Heart right ventricle (tissue), 16 donors: ENCODE measurements at places on chromosomes 11 and 22. TPM values are rescaled to one million over a fixed set of nuclear protein-coding genes. Genes with fewer than 3 reads are reported as not detected.
A peak's percentile ranks its signal among the peaks of the same experiment; 100 is the strongest.

MRGPRE gene
- total RNA-seq = 0.89 TPM

MS4A6A gene
- total RNA-seq = 36.7 TPM

GRCh38 chr11:131909426-131910177 is 539.2 kb downstream of the NTM start:
- H3K4me1 ChIP-seq = no peaks in the 10 kb centered on the region
- H3K36me3 ChIP-seq = no peaks in the 10 kb centered on the region
- no peak overlapping the region for H3K27ac ChIP-seq
- peaks cover 58% of the 10 kb centered on the region for H3K27me3 ChIP-seq
- no peak overlapping the region for H3K4me3 ChIP-seq

DNA sequence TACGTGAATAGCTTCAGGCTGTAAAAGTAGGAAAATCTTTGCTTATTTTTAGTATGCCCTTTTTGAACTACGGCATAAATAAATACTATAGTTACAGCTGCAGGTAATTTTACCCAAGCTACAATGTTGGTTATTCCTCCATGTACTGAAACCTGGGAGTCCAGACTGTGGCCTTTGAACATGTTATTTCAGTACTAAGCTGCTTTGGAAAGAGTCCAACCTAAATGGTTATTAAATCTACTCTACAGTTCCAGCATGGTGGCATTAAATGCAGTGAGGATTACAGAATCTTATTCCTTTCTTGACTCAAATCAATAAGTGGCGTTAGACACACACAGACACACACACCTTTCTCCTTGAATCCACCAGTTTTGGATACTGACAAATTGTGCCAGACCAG is 165.1 kb downstream of the MSANTD4 start:
- no peaks in the 10 kb centered on the region for H3K36me3 ChIP-seq
- DNase-seq = no peak
- H3K4me1 ChIP-seq = no peaks in the 10 kb centered on the region
- H3K4me3 ChIP-seq = no peak overlapping the region
- no peaks in the 10 kb centered on the region for H3K27me3 ChIP-seq
- H3K27ac ChIP-seq = no peak overlapping the region

- no peak for DNase-seq
- H3K4me1 ChIP-seq = peaks cover 18% of the 10 kb centered on the region
- peak overlapping the region; percentile 82 for H3K27ac ChIP-seq
- H3K4me3 ChIP-seq = no peak overlapping the region
Measured at GRCh38 chr22:38881997-38882879, 10.2 kb upstream of the CBX6 start.

- H3K4me3 ChIP-seq = no peak overlapping the region
- H3K27me3 ChIP-seq = no peaks in the 10 kb centered on the region
- H3K4me1 ChIP-seq = no peaks in the 10 kb centered on the region
- H3K36me3 ChIP-seq = peaks cover 75% of the 10 kb centered on the region
- DNase-seq = no peak
Measured at GRCh38 chr11:78212586-78213371, 24.1 kb downstream of the USP35 start.

DNA sequence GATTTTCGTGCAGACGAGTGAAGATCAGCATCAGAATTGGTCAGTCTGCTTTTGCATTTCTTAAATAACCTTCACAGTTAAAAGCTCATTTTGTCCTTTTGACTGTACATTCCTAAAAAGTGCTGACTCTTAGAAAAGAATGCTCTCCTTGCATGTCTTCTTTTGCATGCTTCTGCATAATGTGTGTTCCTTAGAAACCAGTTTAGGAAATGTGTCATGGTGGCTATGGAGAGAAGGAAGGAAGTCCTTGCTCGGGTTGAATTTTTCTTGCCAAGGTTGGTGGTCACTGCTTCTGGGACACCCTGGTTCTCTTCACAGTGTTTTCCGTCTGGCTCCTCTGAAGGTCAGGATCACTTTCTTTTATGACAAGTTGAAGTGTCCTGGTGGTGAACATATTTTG is 6.8 kb downstream of the AP2A2 start:
- no peaks in the 10 kb centered on the region for H3K27me3 ChIP-seq
- H3K4me1 ChIP-seq = peaks cover 66% of the 10 kb centered on the region
- no peaks in the 10 kb centered on the region for H3K36me3 ChIP-seq
- H3K4me3 ChIP-seq = no peak overlapping the region
- no peak for DNase-seq
- H3K27ac ChIP-seq = peak overlapping the region; percentile 27

- peaks cover 52% of the 10 kb centered on the region for H3K4me1 ChIP-seq
- H3K4me3 ChIP-seq = no peak overlapping the region
Measured at GRCh38 chr22:50469377-50470305, 5.2 kb downstream of the SBF1 start.
